LNCaP clone FGC (cell line): ENCODE measurements at places on chromosomes 13 and 19.

- DNase-seq: no peak
Measured at GRCh38 chr13:107576430-107576829, 638.9 kb downstream of the LIG4 start.

DNA sequence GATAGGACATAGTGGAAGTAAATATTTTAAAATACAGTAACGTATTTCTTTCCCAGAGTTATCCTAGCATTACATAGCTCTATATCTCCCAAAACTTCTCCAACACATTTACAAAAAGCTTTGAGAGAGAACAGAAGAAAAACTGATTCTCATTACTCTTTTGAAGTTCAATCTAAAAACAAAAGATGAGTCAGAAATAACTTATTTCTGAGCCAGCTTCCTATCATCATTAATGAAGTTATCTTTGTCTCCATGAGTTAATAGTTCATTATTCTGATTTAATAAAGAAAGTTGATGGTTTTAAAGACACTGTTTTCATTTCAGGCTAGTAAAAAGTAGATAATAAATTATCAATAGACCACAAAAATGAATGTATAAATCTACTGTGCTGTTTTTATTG lies 446.7 kb upstream of the SPRY2 start:
- no peak for DNase-seq

DNA sequence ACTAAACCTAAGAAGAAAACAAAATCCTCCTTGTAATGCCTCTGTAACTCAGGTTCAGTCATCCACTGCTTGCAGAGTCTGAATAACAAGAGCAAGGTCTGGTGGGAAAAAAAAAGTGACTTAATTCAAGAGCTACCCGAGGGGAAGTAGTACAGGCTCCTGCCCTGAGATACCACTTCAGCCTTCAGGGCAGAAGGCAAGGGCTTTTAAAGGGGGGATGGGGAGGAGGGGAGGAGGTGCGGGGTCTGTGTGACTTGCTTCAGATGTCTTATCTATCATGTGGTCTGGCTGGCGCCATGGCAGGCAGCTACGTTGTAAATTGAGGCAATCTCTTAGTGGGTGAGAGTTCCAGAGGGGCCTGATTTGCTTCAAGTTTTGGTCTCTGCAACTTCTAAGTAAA lies 66.7 kb downstream of the LRRC63 start:
- DNase-seq: no peak

DNA sequence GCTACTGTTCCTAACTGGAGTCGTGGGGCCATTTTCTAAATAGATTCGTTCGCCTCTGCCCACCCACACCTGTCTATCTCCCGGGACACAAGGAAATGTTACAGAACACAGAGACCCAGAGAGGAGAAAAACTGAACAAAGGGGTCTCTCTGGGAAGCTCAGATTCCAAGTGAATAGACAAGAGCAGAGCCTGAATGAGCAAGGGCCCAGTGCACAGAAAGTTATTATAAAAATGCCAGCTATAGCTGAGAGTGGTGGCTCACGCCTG lies 27.2 kb upstream of the FEM1A start:
- DNase-seq: no peak

- DNase-seq: no peak
Measured at GRCh38 chr19:56841193-56841543, 642 bp upstream of the PEG3 start.

DNA sequence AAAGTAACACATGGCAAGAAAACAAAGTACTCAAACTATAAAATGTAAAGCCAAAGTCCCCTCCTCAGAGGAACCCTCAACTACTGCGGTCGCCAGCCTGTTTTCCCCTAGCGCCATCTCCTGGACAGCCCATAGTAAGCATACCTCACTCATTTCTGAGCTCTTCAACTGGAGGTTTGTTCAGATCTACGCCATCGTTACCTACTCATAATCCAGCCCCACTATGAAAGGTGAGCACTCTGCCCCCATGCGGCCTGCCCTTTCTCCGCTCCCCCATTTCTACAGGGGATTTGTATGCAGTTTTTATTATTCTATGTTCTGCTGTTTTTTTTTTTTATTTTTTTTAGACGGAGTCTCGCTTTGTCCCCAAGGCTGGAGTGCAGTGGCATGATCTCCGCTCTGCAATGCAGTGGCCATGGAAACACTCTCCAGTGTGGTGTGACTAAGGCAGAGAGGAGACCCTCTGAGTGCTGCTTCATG lies 26.2 kb downstream of the OPA3 start:
- no peak for DNase-seq

- peak; percentile 22 for DNase-seq
Measured at GRCh38 chr19:14450168-14450874, 17.2 kb downstream of the PKN1 start.
